ENCODE measurements at places on chromosomes 5 and 9.

- no peak for DNase-seq
These were observed 50.4 kb upstream of the SYNPO start for GRCh38 chr5:150589862-150590601.

DNA sequence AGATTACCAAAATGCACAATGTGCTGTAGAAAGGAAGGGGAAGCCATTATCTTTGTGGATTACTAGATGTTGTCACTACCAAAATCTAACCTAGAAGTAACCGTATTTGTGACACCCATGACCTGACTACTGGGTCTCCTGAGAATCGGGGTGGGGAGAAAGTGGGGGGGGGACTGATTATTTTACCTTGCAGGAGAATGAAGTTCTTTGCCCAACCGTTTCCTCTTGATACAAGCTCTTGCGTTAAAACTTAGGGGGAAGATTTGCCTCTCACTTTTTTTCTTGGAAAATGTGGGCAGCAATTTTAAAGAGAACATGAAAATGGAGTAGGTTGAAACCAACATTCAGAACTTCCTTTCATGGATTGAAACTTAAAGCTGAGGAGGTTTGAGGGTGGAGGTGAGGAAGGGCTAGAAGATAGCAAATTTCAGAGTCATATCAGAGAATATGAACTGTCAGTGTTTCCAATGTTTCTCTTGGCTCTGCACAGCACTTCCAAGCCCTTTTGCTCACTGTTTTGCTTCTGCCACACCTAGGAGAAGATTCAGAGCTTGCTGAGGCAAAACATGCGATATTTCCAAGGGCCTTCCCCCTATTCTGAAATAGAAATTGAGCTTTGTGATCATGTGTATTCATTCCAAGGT, 280.8 kb downstream of the AOPEP start:
- no peak for DNase-seq

DNA sequence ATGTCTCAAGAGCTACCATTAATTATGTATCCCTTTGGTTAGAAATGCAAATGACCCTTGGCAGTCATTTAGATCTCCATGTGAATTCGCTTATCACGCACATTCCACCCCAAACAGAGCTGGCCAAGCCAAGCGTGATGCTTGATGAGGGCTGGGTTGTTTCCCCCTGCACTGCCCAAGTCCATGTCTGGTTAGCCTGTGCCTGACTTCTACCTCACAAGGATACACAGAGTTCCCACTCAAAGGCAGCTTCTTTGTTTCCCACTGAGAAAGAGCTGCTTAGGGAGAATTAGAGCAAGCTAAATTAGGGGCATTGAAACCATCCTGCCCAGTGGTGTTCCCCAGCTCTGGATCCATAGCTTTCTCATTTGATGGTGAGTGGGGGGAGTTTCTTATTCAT, 87.2 kb downstream of the FSTL4 start:
- DNase-seq, result no peak

DNA sequence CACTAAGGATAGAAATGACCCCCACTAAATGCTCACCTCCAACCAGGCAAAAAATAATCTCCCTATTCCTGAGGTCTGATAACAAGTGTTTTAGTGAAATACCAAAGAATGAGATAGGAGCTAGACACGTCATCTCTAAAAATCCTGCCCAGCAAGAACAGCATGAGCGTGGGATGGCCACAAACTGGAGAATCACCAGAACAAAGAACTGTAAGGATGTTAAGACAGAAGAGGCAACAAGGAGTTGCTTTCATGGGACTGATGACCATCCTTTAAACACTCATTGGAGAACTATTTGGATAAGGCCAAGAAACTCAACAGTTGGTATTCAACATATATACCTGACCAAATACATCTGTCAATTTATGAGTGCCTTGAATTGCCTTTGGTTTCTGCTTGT, 113.7 kb downstream of the RASEF start:
- DNase-seq, result no peak

DNA sequence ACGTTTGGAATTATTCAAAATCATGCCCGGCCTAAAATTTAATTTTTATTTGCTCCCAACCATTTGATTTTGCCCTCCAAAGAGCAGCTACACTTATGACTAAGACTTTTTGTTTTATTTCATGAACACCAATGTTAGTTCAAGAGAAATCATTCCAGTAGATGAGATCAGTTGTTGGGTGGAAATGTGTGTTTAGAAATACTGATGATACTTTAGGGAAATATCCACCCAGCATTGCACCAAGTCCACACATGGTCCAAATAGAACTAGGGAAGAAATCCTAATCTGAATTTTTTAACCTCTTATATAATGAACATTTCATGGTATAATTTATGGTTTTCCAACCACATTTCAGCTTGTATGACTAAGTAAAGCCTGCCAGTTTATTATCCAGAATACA, 28.3 kb upstream of the GOLPH3 start:
- no peak for DNase-seq

DNA sequence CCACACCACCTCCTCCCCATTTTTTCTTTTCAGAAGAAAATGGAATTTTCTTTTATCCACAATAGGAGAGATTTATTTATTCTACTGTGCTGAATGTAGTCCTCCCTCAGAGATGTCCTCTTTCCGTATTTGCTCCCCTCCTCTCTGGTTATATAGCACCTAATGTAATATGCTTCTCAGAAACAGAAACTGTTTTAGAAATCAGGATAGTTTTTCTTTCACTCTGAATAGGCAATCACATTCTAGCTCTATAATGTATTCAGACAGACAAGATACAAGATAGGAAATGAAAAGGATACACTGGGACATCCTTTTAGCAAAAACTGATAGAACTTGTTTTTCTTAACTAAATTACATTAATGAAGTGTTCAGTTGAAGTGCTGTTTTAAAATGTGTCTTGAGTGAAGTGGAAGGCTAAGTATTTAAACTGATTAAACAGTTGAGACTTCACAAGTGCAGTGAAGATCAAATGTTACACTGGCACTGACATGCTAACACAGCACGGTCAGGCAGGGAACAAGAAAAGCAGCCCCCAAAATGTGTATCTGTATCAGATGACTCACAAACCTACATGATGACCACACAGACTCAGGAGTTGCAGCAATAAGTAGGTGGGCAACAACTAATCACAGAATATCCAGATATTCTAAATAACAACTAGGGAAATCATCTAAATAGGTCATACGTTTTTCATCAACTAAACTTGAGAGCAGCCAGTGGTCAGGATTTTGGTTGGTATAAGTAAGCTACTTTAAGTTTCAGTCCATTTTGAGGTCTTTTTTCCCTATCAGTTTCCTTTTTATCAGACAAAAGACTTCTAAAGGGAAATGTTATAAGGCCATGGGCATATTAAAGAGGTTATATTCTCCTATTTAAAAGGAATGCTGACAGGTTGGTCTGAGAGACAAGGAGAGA, 260.4 kb downstream of the MLLT3 start:
- no peak for DNase-seq

DNA sequence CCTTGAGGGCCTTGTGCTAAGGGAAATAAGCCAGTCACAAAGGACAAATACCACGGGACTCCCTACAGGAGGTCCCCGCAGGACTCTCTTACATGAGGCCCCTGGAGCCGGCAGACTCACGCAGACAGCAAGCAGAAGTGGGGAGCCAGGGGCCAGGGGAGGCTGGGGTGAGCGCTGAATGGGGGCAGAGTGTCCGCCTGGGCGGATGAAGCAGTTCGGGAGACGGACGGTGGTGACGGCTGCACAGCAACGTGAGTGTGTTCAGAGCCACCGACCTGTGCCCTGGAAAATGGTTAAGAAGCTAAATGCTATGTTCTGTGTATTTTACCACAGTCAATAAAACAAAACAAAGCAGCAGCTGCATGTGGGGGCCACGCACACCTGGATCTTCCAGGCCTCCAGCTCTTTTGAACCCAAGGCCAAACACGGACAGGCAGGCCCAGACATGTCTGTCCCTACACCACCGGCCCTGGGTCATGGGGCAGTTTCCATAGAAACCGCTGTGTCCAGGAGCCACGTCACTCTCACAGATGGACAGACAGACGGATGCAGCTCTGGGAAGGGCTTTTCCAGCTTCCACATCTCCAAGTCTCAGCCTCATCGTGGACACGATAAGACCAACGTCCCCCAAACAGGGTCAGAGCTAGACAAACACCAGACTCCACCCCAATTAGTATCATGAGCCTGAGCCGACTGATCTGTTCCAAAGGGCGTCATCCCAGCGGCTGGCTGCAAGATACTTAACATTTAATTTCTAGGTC, 103.9 kb downstream of the VAV2 start:
- no peak for DNase-seq
